AG09309 (cell line): ENCODE measurements at places on chromosomes 4 and X.

DNA sequence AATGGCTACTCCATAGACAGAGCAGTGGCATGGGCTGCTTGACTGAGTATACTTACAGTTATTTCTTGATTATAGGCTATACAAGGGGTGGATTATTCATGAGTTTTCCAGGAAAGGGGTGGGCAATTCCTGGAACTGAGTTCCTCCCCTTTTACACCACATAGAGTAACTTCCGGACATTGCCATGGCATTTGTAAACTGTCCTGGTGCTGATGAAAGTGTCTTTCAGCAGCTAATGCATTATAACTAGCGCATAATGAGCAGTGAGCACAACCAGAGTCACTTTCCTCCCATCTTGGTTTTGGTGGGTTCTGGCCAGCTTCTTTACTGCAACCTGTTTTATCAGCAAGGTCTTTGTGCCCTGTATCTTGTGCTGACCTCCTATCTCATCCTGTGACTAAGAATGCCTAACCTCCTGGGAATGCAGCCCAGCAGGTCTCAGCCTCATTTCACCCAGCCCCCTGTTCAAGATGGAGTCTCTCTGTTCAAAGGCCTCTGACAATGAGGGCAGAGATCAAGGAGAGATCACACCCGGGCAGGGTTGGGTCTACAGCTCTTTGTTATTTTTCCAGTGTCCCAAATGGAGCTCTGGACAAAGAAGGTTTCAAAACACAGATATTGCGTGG, 468.4 kb upstream of the PRKX start:
- DNase-seq: no peak

- no peak for DNase-seq
Measured at GRCh38 chr4:169013396-169013795, 3.3 kb upstream of the CBR4 start.

- no peak for DNase-seq
Measured at GRCh38 chr4:98493296-98493695, 165.1 kb downstream of the TSPAN5 start.

DNA sequence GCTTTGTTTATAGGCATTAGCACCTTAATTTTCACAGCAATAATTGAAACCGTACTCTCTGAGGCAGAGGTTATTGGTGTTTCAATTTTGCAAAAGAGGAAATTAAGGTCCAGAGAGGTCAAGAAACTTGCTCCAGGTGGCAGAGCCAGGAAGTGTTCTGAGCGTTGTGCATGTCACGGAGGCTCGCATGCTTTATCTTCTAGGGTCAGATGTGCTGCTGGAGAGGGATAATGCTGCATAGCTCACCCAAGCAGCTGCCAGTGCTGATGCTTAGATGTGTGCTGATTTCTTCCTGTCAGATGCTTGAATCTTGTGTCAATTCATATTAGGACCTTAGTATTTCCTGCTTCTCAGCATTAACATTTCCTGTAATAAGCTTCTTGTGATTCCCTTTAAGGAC, 13.0 kb upstream of the FGF5 start:
- no peak for DNase-seq

DNA sequence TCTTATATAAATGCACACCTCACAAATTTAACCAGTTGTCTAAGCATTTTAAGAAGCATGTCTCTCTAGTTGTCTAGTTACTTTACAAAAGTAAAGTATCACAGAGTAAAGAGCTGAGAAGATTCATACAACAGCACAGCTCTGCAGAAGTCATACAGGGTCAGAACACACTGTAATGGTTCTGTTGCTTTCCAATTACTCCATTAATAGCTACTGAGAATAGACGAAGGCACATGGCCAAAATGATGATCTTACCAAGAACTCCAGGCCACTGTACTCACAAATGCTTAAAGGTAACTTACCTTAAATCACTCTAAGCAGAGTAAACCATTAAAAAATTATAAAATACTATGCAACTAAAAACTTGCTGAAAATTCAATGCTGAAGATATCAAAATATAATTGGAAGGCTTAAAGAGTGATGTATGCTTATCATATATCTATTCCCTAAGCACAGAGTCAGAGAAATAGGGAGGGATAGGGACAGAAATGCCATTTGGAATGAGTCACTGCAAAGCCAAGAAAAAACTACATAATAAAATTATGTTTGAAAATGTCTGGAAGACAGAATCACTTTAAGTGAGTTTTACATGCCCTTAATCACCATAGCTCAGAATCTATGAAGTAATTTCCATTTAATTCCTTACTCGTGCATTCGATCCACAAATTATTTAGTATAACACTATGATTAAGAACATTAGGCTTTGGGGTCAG, 71.0 kb downstream of the DDX60L start:
- peak; percentile 4 for DNase-seq

GRCh38 chr4:112374850-112375249, 77.7 kb downstream of the ALPK1 start:
- no peak for DNase-seq

- no peak for DNase-seq
Measured at GRCh38 chr4:113610537-113610936, 151.0 kb downstream of the CAMK2D start.

- DNase-seq: no peak
Measured at GRCh38 chr4:117385526-117385925, 300.1 kb upstream of the TRAM1L1 start.

DNA sequence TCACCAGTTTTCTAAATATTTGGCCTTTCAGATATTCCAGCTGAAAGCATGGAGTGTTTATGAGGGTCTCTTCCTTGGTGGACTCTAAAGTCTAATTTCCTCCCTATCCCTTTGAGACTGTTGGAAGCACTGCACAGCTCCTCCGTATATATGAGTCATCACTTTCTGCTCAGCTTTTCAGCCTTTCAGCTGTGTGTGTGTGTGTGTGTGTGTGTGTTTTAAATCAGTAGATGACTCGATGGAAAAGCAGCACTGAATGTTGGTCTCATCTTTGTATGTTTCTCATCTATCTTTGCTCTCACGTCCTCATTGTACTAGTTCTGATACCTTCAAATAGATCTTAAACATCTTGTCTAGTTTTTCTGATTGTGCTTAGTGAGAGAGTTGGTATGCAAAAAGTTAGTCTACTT, 81.6 kb downstream of the ZFX start:
- peak; percentile 71 for DNase-seq

DNA sequence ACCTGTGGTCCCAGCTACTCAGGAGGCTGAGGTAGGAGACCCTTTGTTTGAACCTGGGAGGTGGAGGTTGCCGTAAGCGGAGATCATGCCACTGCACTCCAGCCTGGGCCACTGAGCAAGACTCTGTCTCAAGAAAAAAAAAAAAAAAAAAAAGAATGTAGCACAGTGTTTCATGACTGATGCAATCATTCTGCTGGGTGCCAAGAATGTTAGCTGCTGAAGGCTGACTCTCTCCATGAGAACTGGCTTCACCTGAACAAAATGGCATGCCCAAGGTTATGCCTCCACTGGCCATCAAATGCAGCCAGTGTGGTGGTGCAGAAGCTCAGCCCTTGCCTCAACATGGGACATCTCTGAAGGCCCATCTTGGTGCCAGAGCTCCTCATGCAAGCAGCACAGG, 412.1 kb downstream of the ADAM29 start:
- peak; percentile 11 for DNase-seq

- no peak for DNase-seq
Measured at GRCh38 chr4:24330573-24330972, 253.8 kb downstream of the DHX15 start.

- no peak for DNase-seq
Measured at GRCh38 chr4:7140692-7141069, 51.7 kb upstream of the SORCS2 start.

- no peak for DNase-seq
Measured at GRCh38 chr4:113455061-113455460, 306.5 kb downstream of the CAMK2D start.

- DNase-seq: no peak
Measured at GRCh38 chr4:145154573-145154972, 25.8 kb downstream of the OTUD4 start.

DNA sequence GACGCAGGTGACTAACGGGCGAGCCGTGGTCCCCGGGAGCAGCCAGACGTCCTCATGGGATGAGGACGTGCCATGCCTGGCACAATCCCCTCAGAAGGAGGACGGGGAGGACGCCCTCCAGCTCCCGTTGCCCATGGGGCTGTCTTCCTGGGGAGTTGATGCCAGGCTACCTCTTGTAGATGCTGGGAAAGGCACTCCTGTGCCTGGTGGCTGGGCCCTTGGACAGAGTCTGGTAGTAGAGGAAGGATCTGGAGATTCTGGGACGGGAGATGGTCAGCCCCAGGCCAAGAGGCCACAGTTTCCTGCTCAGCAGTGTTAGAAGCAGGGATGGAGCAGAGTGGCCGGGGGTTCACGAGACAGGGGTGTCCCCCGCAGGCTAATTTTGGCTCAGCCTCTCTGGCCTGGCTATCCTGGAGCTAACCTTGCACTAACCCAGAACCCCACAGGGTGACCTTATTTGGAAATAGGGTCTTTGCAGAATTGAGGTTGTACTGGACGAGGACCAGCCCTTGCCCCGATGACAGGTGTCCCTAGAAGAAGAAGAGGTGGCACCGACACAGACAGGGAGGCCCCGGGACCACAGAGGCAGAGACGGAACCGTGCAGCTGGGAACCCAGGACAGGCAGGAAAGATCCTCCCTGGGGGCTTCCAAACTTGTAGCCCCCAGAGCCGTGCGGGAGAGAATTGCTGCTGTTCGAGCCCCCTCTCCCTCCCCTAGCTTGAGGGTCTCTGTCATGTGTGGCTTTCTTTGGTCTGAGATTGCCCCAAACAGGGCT, 50.1 kb upstream of the ADRA2C start:
- DNase-seq: no peak

GRCh38 chrX:2934715-2935710, 5.9 kb upstream of the ARSD start:
- DNase-seq: no peak

DNA sequence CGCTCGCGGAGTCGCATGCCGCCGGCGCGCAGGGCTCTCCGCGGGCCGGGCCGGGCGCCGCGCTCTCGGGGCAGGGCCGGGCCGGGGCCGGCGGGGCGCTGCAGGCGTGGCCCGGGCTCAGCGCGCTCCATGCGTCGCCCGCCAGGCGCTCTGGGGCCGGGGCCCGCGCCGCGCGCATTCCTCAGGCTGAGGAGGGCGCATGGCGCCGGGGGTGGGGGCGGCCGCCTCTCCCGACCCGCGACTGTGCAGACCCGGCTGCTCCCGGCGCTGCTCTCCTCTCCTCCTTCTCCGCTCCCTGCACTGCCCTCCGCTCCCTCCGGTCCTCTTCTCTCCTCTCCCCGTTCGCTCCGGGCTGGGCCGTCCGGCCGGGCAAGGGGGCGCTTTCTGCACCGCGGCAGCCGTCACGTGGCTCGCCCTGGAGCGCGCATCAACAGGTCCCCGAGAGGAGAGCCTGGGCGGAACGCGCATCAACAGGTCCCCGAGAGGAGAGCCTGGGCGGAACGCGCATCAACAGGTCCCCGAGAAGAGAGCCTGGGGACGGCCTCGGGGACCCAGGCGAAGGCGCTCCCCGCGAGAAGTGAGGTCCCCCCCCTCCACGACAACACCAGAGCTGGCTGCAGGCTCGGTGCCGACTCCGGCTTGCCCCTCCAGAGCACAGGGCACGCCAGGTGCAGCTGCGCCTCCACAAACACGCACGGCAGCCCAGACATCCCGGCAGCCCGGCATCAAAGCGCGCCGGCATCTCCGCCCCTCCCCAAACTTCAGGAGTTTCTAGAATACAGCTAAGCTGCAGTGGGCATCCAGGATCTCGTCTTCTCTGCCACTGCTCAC, 12.9 kb downstream of the PPP2R3B start:
- no peak for DNase-seq

GRCh38 chr4:39451423-39452023, 7.2 kb downstream of the RPL9 start:
- DNase-seq: no peak

GRCh38 chrX:153687121-153688039, at the start of gene SLC6A8:
Gene SLC6A8 (plus strand): TSS chrX:153687926. CDS start chrX:153688575, 649 bp downstream.
- no peak for DNase-seq

GRCh38 chr4:189092581-189092980, 848.1 kb upstream of the FRG1 start:
- no peak for DNase-seq

DNA sequence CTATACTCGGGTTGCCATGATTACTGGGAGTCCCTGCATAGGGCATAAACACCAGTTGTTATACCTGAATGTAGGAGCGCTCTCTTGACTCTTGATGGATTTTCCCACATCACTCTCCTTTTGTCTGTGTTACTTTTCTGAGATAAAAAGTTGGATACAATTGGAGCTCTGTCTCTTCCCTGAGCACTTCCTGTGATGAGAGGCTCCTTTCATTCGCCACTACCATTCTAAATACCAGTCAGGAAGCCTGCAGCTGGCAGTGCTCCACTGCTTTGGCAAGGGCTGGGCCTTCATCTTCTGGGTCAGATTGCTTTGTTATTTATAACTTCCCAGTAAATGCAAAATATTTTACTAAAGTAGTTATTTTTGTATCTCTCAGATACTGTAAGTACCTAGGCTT, 13.9 kb downstream of the TCEANC start:
- DNase-seq: no peak

DNA sequence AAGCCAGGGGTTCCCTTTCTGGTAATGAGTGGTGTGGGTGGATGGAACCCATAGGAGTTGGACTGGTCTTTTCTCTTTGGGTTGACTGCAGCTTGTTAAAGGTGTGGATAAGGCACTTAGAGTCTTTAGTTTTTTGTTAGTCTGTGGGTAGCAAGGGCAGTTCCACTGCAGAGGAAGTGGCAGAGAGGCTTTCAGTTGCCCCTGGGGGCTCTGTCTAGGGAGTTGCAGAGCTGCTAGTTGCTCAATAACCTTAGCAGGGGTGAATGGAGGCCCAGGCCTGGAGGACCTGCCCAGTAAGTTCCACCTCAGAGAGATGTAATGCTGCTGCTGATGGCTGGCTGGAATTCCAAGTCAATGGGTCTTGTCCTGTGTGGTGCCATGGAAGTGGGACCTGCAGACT, 282.6 kb upstream of the NDST4 start:
- no peak for DNase-seq

GRCh38 chrX:50536955-50537354, 66.3 kb upstream of the DGKK start:
- DNase-seq: no peak

DNA sequence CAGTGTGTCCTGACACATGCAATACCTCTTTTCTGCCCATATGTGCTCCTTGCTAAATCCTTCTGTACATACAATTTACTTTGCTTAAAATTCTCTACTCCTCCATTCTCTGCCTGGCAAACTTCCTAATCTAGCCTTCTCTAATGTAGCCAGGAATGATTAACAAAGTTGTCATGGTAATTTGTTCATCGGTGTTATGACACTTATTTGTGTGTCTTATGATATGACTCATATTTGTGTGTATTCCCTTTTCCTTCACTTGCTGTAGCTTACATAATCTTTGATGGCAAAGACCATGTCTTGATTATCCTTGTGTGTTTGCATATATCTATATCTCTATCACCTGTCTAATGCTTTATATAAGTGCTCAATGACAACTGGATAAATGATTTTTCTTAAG, 133.3 kb downstream of the COL25A1 start:
- no peak for DNase-seq

DNA sequence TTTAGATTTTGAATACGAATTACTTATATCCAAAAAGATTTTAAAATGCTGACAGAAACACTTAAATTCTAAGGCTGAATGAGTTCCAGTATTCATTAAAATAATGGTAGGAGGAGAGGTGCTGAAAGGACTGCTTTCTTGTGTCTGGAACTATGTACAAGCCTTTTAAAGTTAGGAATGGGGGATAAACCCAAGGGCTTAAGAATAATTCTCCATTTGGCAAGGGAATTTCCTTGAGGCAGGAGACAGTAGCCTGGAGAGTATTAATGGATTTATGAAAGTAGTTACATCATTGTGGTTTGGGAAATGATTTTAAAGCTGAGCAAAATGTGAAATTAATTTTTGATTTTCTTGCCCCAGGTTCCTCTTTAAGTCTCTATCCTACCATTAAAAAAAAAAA, 266.5 kb upstream of the KCNIP4 start:
- no peak for DNase-seq

- no peak for DNase-seq
Measured at GRCh38 chr4:41160856-41161255, 53.5 kb downstream of the APBB2 start.
